ENCODE measurements at places on chromosomes 4 and X.
A peak's percentile ranks its signal among the peaks of the same experiment; 100 is the strongest.

- no peak for DNase-seq
Observed at GRCh38 chr4:183747931-183748670, 89.0 kb downstream of the TRAPPC11 start.

DNA sequence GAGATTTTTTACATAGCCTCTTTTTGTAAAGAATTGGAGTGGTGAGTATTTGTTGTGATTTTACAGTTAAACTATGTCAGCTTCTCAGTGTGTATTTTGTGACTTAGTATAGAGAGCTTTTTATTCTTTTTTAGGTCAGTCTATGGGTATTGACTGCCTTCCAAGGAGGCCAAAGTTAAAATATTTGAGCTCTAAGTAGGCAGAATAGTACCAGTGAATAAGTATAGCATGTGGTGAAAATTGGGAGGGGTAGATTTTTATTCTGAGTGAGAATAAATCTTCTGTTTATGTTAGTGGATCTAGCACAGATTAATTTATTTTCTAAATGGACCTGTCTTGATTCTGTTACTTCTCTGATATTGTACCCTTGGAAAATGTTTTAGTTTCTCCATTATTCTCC lies 37.5 kb downstream of the HERC3 start:
- no peak for DNase-seq

DNA sequence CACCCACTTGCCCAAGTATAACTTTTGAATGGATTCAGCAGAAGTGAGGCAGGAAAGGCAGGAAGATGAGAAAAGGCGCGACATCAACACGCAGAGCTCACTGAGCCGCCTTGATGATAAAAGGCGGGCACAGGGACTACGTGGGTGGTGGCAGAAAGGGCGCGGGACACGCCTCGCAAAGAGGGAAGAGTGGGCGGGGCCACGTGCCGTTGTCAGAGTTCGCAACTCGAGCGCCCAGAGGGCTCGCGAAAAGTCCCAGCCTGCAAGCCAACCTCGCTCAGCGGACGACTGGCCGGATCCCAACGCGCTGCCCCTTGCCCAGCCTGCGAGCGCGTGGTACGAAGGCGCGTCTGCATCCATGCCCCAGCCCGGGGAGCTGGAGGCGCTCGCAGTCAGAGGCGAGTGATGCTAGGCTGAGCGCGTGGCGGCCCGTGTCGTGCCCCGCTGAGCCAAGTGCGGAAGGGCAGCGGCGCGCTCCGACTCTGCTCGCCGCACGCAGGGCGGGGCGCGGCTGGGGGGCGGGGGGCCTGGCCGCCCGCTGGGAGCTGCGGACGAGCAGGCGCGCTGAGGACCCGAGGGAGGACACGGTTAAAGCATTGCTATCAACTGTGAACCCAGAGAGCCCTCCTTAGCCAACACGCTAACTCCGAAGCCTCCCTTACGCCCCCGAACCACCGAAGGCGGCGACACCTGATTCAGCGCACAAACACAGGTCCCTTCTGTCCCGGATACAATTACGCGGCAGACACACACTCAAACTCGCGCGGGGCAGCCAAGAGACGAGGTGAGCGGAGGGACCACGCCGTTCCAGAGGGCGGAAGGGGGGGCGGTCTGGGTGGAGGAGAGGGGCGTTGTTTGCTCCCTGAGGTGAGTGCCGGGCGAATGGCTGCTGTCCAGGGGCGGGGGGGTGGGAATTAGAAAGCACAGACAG lies at the start of gene UGT8:
UGT8 (plus strand) TSS at position 617 of the 931 bp plus-strand sequence. CDS start 24,074 bp downstream, outside the sequence.
- DNase-seq = peak; percentile 25

- DNase-seq = peak; percentile 90
Observed at GRCh38 chrX:112840382-112841113, at the start of gene AMOT. Gene AMOT, minus strand, starts transcription at chrX:112840831. Its CDS starts 17,705 bp downstream, at chrX:112823126.

DNA sequence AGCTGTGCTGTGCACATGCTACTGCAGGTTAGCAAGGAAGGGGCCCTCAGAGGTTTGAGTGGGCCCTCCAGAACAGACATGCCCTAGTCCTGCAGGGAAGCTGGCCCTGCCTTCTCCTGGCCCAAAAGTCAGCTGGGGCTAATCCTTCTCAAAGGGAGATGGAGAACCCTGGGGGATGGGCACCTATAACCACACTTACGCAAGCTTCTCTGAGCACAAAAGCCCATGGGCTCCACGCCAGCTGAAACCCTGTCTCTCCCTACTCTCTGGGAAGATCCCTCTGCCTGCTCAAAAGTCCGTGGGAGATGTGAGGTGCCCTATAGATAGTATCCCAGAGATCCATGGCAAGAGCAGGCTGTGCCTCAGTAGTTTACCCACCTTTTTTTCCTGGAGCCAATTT lies 58.9 kb upstream of the DKK2 start:
- DNase-seq = no peak

DNA sequence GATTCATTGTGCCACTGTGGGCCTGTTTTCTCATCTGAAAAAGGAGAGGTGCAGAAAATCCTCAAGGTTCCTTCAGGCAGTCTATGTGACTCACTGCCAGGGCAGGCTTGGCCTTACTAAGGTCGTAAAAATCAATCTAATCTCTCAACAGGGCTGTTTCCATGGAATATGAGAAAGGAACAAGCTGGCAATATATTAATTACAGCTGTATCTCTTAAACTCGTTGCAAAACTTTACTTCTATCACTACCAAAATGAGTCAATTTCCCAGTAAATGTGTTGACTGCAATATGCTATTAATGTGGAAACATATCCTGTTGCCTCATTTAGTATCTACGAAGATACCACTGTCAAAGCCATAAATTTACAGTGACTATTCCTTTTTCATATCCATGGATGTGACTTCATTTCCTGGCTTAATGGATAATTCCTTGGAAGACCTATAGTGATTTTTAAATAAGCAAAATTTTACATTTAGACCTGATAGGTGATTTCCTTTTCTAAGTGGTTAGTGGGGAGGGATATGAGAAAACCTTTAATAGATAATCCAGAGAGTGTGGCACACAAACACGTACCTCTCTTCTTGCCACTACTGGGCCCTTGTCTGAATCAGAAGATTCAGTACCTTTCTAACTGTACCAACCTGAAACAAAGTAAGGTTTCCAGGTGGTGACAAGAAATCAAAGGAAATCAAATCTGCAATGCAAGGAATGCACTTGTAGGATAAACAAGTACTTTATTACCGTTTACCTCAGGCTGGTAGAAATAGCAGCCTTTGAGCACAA lies 127.4 kb upstream of the FTHL17 start:
- DNase-seq = no peak

DNA sequence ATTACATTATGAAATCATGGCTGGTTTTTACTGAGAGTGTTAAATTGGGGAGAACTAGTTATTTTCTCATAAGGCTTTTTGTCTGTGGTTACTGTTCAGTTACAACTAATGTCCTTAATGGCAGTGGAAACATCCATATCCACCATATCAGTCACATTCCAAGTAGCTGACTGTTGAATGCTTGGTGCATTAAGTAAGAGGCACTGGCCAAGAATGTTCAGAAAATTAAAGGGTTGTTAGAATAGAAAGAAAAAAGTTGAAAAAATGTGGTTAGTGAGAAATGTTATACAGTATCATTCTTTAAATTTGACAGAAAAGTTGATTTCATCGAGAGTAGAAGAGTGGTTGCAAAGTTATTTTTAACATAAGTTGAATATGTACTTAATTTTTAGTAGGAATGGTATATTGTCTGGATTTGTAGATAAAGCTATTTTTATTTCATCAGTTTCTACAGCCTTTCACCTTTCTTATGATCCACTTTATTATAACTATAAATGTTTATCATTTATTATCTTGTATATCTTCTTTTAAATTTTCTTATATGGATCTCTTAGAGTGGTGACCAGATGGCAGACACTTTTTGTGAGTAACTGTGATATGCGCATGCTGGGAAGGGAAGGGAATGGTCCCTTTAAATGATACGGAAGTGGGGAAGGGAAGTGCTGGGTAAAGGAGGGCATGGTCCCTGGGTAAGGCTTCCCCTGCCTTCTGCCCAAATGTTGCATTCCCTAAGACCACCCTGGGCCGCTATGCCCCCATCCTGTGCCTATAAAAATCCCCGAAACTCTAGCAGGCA lies 2407.1 kb downstream of the ARAP2 start:
- DNase-seq = no peak

DNA sequence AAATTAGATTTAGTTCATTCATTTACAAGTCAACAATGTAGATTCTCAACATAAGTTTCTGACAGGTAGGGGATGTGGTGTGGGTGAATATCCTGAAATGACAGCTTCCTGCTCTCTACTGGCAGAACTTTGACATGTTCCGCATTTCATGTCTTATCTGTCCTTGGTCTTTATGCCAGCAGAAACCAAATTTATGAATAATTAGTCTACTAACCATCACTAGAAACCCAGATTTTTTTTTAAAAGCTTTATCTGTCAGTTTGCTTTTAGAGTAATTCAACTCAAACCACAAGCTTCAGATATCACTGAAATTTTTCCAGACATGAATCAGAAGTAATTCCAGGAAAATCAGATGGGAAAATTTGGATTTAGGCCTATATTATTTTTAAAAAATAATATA lies 17.9 kb downstream of the COQ2 start:
- DNase-seq = no peak

DNA sequence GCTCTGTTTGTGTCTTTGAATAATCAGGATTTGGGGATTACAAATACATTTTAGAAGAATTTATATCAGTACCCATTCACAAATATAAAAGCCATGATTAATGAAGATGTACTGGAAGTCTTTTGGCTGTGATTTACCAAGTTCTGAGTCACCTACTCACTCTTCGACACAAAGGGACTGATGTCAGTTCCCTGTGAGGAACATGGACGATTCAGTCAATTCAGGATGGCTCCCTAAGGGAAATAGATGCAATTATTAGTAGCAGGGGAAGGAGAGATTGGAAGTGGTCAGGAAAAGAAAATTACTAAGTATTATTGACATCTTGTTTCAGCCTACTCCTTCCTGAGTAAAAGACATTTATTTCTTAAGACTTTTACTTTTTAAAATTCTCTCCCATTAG lies 550.7 kb upstream of the SLIT2 start:
- no peak for DNase-seq

DNA sequence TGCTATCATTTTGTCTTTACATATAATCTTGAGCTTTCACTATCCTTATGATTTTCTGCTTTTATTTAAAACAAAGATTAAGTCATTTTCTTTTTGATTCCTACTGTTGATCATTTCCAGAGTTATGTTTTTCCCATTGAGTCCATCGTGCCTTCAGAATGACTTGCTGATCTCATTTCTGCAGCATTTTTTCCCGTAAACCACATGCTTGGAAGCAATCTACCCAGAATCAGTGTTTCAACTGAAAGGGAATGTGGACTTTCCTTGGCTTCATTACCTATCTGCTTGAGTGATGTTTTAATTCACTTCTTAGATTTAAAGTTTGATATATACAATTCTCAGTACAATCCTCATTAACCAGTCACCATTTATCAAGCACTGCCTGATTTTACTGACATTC lies 192.4 kb upstream of the FSTL5 start:
- no peak for DNase-seq

GRCh38 chr4:125519371-125520146 lies 204.8 kb downstream of the FAT4 start:
- DNase-seq = no peak

DNA sequence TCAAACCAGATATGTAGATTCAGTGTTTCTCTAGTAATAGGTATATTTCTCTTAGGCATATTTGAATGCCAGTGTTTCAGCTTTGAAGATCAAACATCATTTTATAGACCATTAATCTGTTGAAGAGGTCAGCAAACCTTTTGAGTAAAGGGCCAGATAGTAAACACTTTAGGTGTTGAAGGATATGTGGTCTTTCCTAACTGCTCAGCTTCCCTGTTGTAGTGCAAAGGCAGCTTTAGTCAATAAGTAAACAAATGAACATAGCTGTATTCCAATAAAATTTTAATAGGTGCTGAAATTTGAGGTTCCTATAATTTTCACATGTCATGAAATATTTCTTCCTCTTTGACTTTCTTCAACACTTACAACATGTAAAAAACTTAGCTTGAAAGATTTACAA lies 201.6 kb downstream of the ADGRL3 start:
- no peak for DNase-seq

DNA sequence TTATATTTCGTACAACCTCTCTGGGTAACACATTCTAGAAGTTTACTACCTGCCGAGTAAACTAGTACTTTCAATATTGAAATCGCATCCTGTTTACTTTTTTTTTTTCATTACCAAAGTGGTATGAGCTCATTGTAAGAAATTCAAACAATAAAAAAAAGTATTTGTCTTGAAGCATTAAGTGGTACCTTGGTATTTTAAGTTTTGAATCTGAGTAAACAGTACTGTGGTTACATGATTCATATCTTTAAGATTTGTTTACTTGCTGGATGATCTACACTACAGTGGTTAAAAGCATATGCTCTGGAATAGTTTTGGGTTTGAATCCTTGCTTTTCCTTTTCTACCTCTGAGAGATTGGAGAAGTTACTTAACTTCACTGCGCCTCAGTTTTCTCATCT lies 3.8 kb upstream of the MMGT1 start:
- no peak for DNase-seq

- no peak for DNase-seq
Observed at GRCh38 chr4:1661695-1662094, 22.4 kb downstream of the FAM53A start.

- DNase-seq = no peak
Observed at GRCh38 chr4:7077371-7077770, 9.5 kb upstream of the GRPEL1 start.

DNA sequence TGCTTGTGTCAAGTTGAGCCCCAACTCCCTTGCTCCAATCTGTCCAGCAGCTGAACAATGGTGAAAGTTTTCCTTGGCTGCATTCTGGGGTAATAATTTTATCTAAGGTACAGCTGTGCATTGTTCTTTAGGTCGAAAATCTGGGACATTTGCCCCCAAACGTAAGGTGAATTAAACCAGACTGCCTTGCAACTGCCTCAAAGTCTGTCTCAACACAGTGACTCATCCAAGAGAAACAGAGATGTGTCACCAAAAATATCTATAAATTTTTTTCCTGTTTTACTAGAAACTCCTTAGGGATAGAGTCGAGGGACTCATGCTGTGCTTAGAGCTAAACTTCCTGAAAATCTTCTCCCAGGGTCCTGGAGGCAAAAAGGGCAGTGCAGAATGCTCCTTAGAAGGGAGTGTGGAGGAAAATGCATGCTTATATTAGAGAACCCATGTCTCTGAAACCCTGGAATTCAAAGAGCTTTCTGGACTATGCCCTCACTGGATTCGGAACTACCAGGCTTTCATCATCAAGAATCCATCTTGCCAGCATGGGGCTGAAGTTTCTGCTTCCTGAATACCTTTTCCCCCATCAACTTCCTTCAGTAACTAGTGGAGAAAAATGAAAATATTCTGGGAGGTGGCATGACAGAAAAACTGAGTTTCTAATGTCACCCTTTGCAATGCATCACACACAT lies 115.7 kb downstream of the PALLD start:
- no peak for DNase-seq

GRCh38 chr4:165383591-165384073 lies 4.8 kb downstream of the CPE start:
- peak; percentile 13 for DNase-seq

DNA sequence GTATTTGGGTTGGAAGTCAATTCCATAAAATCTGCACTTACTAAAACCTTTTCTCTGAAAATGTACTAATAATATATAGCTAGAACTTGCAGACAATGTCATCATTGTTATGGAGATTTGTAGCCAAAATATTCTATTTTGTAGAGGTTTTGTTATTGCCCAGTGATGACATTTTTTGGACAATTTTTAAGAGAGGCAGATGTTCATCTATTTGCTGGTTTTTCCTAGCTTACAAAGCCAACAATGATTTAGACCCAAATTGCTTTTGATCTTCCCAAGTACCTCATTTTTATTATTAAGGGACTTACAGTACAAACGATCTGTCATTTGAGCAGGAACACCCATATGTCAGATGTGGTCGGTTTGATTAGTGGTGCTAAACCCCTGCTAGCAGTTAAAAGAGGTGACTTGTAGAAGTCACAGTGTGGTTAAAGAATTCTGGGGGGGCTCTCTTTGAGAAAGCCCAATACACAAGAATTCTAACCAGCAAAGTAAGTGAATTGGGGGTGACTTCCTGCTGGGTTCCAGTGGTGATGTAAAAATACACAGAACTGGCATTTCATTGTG lies 136.2 kb downstream of the KIT start:
- DNase-seq = no peak
